Naive thymus-derived CD4-positive, alpha-beta T cell (primary cell): ENCODE measurements at places on chromosomes 11 and 22. TPM values are rescaled to one million over a fixed set of nuclear protein-coding genes. Genes with fewer than 3 reads are reported as not detected.

DNA sequence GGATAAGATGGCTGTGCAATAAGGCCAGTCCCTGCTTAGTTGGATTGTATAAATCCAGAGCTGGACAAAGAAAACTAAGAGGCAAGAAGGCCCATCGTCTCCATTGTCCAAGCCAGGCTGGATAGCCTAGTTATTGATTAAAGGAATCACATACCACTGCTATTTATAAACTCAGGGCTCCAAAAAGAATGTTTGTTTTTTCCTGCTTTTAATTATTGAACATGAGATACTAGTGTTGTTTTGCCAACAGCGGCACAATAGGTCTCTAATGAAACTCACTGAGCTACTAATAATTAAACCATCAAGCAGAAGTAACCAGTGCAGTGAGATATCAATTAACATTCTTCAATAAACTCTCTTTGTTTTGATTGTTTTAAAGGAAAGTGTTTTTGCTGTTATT is 259.7 kb downstream of the INSC start:
- H3K36me3 ChIP-seq = no peaks in the 10 kb centered on the region
- no peak for DNase-seq
- no peak overlapping the region for H3K4me3 ChIP-seq
- H3K4me1 ChIP-seq = no peaks in the 10 kb centered on the region
- no peaks in the 10 kb centered on the region for H3K27me3 ChIP-seq

PKDREJ gene
- polyA plus RNA-seq = not detected

C11orf97 gene
- polyA plus RNA-seq = not detected

MYO18B gene
- not detected for polyA plus RNA-seq

NLRP10 gene
- not detected for polyA plus RNA-seq

TENM4 gene
- not detected for polyA plus RNA-seq

DNA sequence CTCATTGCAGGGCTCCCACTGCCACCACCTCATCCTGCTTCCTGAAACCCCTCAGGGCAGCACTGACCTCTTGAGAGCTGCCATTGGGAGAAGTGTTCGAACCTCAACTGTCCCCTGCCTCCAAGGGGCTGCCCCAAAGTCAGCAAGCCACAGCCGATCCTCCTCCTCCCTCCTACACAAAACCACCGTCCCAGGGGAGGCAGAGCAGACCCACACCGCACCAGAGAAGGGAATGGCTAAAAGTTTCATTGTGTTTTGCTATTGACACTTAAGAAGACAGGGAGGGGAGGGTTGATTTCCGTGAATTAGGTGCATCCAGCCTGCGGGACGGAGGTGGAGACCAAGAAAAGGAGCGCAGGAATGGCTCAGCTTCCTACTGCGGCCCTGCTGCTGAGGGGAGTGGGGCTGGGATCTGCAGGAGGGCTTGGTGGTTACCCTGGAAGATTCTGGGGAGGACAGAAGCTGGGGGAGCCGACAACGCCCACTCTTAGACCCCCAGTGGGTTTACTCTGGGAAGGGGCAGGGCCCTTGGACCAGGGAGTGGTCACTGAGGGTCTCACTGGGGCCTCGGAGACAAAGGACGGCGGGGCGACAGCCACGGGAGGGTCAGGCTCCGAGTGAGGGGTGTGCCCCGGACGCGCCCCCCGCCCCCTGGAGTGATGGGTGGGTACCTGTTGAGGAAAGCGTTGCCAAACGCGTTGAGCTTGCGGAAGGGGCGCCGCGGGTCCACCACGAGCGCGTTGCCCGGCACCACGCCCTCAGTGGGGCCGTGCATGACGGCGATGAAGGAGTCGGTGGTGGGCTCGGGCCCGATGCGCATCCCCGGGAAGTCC is 815 bp downstream of the EHD1 start:
- peak overlapping the region; percentile 80 for H3K27ac ChIP-seq
- no peaks in the 10 kb centered on the region for H3K27me3 ChIP-seq
- peak overlapping the region; percentile 100 for H3K4me3 ChIP-seq
- peaks cover 50% of the 10 kb centered on the region for H3K4me1 ChIP-seq

GRCh38 chr11:71504531-71504930 is 22.5 kb upstream of the KRTAP5-7 start:
- no peak for DNase-seq
- H3K36me3 ChIP-seq = peaks cover 57% of the 10 kb centered on the region
- H3K4me1 ChIP-seq = no peaks in the 10 kb centered on the region
- H3K27me3 ChIP-seq = no peaks in the 10 kb centered on the region

- no peak for DNase-seq
- H3K27me3 ChIP-seq = no peaks in the 10 kb centered on the region
- H3K4me1 ChIP-seq = peaks cover 78% of the 10 kb centered on the region
- peak overlapping the region; percentile 67 for H3K27ac ChIP-seq
- no peak overlapping the region for H3K4me3 ChIP-seq
Measured at GRCh38 chr22:23225724-23226496, 45.6 kb downstream of the BCR start.

VSIG10L2 gene
- not detected for polyA plus RNA-seq

DERL3 gene
- polyA plus RNA-seq = not detected

- no peaks in the 10 kb centered on the region for H3K36me3 ChIP-seq
- H3K27ac ChIP-seq = no peak overlapping the region
- no peak overlapping the region for H3K4me3 ChIP-seq
- H3K4me1 ChIP-seq = peaks cover 5% of the 10 kb centered on the region
- peak; percentile 59 for DNase-seq
Measured at GRCh38 chr11:124865902-124866851, 945 bp downstream of the ROBO3 start.

DNA sequence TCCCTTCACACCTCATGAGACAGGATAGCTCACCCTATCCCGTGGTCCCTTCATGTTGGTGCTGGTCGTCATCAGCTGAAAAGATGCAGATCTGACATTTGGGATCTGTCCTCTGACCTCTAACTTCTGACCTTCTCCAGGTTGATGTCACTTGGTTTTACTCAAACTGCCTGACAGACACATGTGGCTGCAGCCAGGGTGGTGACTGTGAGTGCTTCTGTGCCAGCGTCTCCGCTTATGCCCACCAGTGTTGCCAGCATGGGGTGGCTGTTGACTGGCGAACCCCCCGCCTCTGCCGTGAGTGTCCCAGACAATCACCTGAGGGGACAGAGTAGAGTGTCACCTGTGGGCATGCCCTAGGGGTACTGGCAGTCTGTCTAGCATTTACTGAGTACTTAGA is 49.7 kb downstream of the OTOG start:
- H3K27me3 ChIP-seq = no peaks in the 10 kb centered on the region
- H3K4me3 ChIP-seq = no peak overlapping the region
- H3K27ac ChIP-seq = no peak overlapping the region
- no peak for DNase-seq
- no peaks in the 10 kb centered on the region for H3K36me3 ChIP-seq
- H3K4me1 ChIP-seq = no peaks in the 10 kb centered on the region

GRCh38 chr11:130666781-130667251 is 218.4 kb downstream of the ADAMTS15 start:
- no peak for DNase-seq
- no peaks in the 10 kb centered on the region for H3K4me1 ChIP-seq
- no peaks in the 10 kb centered on the region for H3K36me3 ChIP-seq
- H3K4me3 ChIP-seq = no peak overlapping the region
- H3K27me3 ChIP-seq = no peaks in the 10 kb centered on the region
- H3K27ac ChIP-seq = no peak overlapping the region

DNA sequence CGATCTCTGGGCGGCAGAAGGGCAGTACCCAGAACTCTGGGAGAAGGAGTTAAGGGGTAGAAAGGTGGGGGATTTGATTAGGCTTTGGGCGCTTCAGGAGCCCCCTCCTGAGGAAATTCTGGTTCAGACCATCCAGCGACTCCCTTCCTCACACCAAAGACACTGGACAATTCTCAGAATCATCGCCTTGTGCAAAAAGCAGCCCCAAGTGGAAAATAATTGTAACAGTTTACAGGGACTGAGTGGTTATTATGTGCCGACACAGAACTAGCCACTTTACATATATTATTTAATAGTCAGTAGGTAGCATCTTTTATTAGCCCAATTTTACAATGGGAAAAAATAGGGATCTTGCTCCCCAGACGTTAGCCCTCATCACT is 662 bp upstream of the TRIM3 start:
- H3K27me3 ChIP-seq = no peaks in the 10 kb centered on the region
- H3K36me3 ChIP-seq = no peaks in the 10 kb centered on the region
- DNase-seq = no peak
- peaks cover 11% of the 10 kb centered on the region for H3K4me1 ChIP-seq
- H3K4me3 ChIP-seq = peak overlapping the region; percentile 40

RNASEH2C gene
- 40.2 TPM for polyA plus RNA-seq

GLYATL2 gene
- polyA plus RNA-seq = not detected

- H3K4me3 ChIP-seq = peak overlapping the region; percentile 85
- peaks cover 4% of the 10 kb centered on the region for H3K4me1 ChIP-seq
- no peak overlapping the region for H3K27ac ChIP-seq
Measured at GRCh38 chr22:45268167-45268957, 16.4 kb upstream of the UPK3A start.

FOLR3 gene
- not detected for polyA plus RNA-seq

DNA sequence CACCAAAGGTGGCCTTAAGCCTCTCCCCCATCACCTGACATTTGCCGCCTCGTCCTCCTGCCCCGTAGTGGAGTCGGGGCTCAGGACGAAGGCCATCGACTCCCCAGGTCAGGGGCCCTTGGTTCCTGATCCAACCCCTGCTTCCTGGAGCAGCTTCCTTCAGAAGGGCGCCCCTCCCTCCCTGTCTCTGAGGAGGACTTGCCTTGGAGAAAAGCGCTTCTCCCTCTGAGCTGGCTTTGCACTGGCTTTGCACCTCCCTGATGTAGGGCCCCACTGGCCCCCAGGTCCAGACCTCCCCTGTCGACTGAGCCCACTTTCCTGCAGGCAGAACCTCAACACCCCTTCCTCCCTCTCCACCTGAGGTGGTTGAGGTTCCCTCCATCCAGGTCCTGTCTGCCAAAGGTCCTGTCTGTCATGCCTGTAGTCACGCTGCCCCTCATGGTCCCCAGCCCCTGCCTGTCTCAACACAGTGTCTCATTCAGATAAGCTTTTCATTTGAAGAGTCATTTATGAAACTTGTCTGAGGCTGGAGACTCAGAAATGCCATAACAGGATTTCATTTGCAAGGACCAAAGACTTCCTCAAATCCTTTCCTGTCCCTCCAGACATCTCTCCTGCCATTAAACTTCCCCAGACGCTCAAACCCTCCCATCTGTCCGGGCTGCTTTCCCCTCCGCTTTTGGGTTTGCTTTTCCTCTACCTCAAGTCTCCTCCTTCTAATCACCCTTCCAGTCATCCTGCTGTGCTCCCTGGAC is 78.4 kb downstream of the MYO7A start:
- H3K4me1 ChIP-seq = no peaks in the 10 kb centered on the region
- no peak overlapping the region for H3K4me3 ChIP-seq
- H3K27ac ChIP-seq = no peak overlapping the region

GRCh38 chr22:17607891-17608521 is 20.5 kb downstream of the ATP6V1E1 start:
- peaks cover 32% of the 10 kb centered on the region for H3K36me3 ChIP-seq
- no peaks in the 10 kb centered on the region for H3K27me3 ChIP-seq
- no peak overlapping the region for H3K27ac ChIP-seq
- no peak overlapping the region for H3K4me3 ChIP-seq

DNA sequence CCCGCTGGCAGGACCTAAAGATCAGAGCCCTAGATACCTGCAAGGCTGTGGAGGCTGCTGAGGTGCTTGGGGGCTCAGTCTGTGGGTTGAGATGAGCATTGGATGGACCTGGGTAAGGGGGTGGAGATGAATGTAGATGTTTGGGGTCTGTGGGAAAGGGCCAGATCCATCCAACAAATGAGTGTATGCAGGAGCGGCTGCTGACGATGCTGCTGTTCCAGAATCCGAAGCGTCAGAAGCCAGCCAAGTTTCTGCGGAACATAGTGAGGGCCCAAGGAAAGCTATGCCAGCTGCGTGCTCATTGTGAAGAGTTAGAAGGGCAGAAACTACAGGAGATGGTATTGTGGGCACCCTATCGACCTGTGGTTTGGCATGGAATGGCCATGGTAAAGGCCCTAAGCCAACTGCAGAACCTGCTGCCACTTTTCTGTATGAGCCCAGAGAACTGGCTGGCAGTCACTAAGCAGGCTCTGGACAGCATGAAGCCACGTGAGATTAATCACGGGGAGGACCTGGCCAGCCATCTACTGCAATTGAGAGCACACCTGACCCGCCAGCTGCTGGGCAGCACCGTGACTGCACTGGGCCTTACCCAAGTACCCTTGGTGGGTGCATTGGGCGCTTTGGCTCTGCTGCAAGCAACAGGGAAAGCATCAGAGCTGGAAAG is 36.6 kb downstream of the RRP8 start:
- no peak overlapping the region for H3K4me3 ChIP-seq
- no peak overlapping the region for H3K27ac ChIP-seq
- DNase-seq = no peak
- H3K36me3 ChIP-seq = no peaks in the 10 kb centered on the region
- no peaks in the 10 kb centered on the region for H3K27me3 ChIP-seq

DNA sequence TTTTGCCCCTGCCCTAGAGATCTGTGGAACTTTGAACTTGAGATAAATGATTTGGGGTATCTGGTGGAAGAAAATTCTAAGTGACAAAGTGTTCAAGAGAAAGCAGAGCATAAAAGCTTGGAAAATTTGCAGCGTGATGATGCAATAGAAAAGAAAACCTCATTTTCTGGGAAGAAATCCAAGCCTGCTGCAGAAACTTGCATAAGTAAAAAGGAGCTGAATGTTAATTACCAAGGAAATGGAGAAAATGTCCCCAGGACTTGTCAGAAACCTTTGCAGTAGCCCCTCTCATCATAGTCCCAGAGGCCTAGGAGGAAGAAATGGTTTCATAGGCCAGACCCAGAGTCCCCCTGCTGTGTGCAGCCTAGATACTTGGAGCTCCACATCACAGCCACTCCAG is 686.9 kb downstream of the FAM181B start:
- DNase-seq = no peak
- no peaks in the 10 kb centered on the region for H3K27me3 ChIP-seq
- no peaks in the 10 kb centered on the region for H3K4me1 ChIP-seq
- no peaks in the 10 kb centered on the region for H3K36me3 ChIP-seq
- no peak overlapping the region for H3K27ac ChIP-seq

- H3K27ac ChIP-seq = no peak overlapping the region
- no peak overlapping the region for H3K4me3 ChIP-seq
- H3K4me1 ChIP-seq = no peaks in the 10 kb centered on the region
- no peak for DNase-seq
- H3K27me3 ChIP-seq = no peaks in the 10 kb centered on the region
Measured at GRCh38 chr11:110187731-110188130, 94.5 kb downstream of the ZC3H12C start.

DNA sequence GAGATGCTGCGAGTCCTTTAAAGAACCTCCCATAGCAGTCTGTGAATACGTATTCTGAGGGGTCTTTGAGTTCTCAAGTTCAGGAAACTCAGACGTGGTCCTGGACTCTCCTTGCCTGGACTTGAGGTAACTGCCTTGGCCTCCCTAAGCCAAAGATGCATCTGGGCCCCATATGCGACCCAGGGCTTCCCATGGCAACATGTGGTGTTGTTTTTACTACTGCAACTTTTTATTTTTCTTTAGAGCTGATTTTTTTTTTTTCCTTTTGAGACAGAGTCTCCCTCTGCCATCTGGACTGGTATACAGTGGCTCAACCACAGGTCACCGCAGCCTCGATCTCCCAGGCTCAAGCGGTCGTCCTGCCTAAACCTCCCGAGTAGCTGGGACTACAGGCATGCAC is 321.1 kb downstream of the ST3GAL4 start:
- no peak overlapping the region for H3K4me3 ChIP-seq
- no peak overlapping the region for H3K27ac ChIP-seq
- DNase-seq = no peak
- no peaks in the 10 kb centered on the region for H3K27me3 ChIP-seq
- H3K36me3 ChIP-seq = no peaks in the 10 kb centered on the region

LDHAL6A gene
- 0.37 TPM for polyA plus RNA-seq
